Metanephros (tissue), 2 donors: ENCODE measurements at places on chromosomes 3 and 15. TPM values are rescaled to one million over a fixed set of nuclear protein-coding genes. Genes with fewer than 3 reads are reported as not detected.

Gene XCR1
- 0.35 TPM for total RNA-seq

Gene MYH15
- 0.12 TPM for total RNA-seq

Gene SNTN
- total RNA-seq = 0.12 TPM

Gene ABI3BP
- 17.9 TPM for total RNA-seq

Gene MRAS
- 31.3 TPM for total RNA-seq

Gene TMOD2
- total RNA-seq = 6.4 TPM

Gene PAK6
- total RNA-seq = 9.8 TPM

Gene PGBD4
- 2.0 TPM for total RNA-seq

Gene AADACL2
- total RNA-seq = not detected

Gene P2RY13
- total RNA-seq = 1.2 TPM

Gene NAALADL2
- total RNA-seq = 37.1 TPM

Gene SLC28A2
- 0.23 TPM for total RNA-seq

Gene OR5K2
- not detected for total RNA-seq

Gene MASP1
- total RNA-seq = 8.5 TPM

Gene ZCWPW2
- 1.1 TPM for total RNA-seq

Gene KCNAB1
- total RNA-seq = 3.0 TPM

Gene ZFYVE19
- total RNA-seq = 26.6 TPM

Gene RBP2
- total RNA-seq = not detected

Gene RAD51
- 2.7 TPM for total RNA-seq

Gene CCDC14
- 76.3 TPM for total RNA-seq

Gene STRC
- 0.82 TPM for total RNA-seq
